HFF-Myc (cell line): ENCODE measurements at places on chromosomes 6 and 20.

DNA sequence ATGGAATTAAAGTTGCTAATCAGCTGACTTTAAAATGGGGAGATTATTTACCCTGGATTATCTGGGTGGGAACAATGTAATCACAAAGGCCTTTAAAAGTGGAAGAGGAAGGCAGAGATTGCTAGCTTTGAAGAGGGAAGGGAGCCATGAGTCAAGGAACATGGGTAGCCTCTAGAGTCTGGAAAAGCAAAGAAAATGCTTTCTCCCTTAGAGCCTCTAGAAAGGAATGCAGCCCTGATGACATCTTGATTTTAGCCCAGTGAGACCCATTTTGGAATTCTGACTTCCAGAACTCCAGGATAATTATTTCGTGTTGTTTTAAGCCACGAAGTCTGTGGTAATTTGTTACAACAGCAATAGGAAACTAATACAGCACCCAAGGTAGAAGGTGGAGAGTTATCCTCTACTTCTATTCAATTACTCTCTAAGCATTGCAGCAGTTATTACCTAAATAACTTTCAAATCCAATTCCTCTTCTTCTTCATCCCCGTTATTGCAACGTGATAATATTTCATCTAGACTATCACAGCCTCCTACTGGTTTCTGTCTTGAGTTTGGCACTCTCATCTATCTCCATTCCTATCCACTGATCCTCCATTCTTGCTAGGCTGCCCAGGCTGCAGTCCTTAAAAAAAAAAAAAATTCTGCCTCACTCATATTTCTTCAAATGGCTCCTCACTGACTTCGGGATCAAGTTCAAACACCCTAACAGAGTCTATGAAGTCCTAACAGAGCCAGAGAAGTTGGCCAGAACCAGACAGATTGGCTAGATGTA is 224.3 kb downstream of the BTBD9 start:
- no peak for DNase-seq

DNA sequence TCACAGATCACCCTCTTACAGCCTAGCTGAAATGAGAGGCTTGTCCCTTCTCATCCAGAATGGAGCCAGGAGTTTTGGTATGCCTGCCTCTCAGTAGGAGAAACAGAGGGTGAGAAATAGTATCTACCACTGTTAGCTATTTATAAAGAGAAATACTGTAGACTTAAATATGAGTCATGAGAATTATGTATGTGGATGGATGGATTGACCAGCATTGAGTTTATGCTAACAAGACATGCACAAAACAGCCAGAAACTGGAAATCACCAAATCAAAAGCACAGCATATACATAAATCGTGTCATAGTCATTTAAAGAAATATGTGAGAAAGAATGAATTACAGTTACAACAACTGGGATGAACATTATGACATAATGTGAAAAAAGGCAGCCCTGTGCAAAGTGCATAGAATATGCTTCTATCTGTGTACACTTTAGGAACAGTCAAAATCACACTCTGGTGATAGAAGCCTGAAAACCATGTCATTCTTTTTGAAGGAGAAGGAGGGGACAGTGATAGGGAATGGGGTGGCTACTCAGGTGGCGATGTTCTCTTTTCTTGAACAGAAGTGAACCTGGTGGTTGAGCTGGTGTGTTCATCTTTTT is 79.8 kb upstream of the KIF25 start:
- DNase-seq, result no peak

DNA sequence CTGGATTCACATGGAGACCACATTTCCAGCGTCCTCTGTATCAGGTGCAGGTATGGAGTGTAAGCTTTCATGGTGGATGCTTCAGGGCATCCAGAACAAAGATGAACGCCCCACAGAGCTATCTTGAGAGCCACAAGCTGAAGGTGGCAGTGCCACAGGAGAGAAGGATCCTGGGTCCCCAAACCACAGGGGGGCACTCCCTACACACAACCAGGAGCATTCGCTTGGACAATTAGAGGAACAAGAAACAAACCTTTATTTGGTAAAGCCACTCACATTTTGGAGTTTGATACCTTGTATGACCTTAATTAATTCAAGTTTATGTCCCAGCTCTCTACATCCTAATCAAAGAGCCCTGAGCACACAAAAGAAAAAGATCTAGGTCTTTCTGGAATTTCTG is 406.3 kb downstream of the PREX1 start:
- DNase-seq, result no peak

GRCh38 chr20:36956016-36956415 is 4.5 kb upstream of the SAMHD1 start:
- DNase-seq, result no peak

DNA sequence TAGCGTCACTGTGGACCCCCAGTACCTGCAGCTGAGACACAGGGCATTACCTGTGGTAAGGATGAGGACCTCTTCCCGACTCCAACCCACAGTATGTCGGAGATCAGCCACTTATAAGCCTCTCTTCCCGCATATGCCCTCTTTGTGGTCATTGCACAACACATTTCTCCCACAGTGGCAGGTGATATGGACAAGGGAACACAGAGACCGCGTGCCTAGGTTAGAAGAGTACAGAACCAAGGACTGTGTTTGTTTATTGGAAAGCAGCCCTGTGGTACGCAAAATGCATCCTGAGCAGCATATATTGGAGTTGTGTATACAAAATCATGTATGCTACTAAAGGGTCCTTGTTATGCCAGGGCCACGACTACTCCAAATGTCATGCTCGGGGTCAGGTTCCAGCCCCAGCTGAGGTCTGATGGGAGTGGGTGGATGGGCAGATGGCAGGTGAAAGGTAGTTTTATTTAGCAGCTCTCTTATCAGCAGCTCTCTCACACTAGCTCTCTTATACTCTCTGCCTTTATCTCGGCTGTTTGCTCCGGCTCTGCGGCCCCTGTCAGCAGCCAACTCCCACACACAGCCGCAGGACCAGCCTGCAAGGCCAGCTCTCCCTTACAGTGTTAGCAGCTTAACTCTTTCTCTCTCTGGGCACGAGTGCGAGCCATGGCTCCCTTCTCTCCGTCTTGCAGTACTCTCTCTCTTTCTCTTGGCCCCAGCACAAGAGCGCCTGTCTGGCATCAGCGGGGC is 569.0 kb downstream of the KIF16B start:
- DNase-seq, result no peak

DNA sequence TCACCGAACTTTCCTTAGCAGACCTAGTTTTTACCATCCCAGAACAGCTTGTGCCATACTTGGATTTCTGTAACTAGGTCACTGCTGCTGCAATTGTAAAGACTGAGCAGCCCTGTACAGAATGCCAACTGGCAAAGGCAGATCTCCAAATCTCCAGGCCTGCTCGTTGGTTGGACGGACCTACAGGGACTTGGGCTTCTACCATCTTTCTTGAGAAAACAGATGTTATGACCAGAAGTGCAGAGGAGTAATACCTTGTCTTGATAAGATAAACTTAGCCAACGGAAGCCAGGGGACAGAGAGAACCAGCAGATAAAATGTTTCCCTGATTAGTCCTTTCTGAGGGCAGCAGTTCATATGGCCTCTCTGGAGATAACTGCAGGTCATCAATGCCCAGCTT is 304.1 kb downstream of the RFPL4B start:
- no peak for DNase-seq

- no peak for DNase-seq
Observed at GRCh38 chr20:37986873-37987601, 46.2 kb downstream of the TTI1 start.

- no peak for DNase-seq
Observed at GRCh38 chr6:26593278-26594130, 3.2 kb upstream of the ABT1 start.
